ENCODE measurements at places on chromosomes 3 and 15. TPM values are rescaled to one million over a fixed set of nuclear protein-coding genes. Genes with fewer than 3 reads are reported as not detected.

- DNase-seq, result no peak
Observed at GRCh38 chr3:175731543-175731942, 872.4 kb downstream of the NAALADL2 start.

DNA sequence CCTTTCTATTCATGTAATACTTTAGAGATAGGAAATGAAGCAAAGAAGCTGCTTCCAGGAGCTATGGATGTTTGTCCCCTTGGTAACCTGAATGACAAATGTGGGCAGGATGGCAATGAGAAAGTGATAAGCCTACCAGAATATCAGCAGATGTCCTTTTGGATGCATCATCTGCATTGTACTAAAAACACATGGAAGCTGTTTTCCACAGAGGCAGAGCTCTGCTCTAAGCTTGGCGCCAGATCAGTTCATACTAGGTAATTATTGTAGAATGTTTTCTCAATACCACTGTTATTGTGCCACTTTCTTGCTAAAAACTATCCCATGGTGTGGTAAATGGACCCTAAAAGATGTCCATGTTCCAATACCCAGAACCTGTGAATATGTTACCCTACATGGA is 100.2 kb downstream of the DTWD1 start:
- no peak for DNase-seq

GRCh38 chr3:61571516-61572336 is 10.4 kb downstream of the PTPRG start:
- no peak for DNase-seq

DNA sequence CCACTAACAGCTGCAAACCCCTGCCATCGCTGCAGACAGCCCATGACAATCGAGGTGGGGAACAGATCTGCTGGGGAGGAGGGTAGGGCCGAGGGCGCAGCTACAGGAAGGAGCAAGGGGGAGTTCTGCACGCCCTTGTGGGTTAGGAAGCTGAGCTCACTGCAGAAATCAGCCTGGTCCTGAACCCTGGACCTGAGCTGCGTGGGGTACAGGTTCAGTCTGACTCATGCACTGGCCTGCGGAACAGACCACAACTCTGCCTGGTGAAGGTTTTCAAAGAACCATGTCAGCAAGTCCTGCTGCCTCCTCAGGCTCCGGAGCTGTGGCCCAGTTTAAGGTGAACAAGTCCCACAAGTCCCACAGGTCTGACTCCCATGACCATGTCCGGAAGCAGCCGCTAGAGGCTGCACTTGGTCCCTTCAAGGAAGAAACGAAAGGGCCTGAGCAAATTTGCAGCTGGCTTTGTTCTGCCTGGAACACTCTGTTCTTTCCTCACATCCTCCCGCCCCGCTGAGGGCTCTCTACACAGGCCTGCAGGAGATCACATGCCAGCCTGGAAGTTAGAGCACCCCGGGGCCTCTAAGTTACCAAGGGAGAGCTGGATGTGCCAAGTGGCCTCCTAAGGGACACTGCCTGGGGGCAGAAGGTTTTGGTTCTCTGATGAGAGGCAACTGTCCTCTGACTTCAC is 49.4 kb upstream of the AKAP13 start:
- peak; percentile 57 for DNase-seq

DNA sequence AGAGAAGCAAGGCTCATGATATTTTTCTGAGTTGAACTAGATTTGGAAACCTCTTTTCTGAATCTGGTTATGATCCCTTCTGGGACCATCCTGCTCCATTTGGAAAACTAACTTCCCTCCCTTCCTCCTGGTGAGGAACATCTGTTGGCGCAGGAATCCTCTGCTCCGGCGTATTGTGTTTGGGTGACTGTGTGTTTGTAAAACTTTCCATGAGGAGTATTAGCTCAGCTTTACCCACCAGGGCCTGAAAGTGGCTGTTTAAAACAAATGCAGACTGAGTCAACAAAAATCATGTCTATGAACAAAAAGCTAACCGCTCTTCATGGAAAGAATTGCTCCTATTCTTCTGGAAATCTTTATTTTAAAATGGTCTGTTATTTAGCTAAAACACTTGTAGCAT is 17.7 kb downstream of the STARD9 start:
- DNase-seq, result no peak

- no peak for DNase-seq
Observed at GRCh38 chr3:55272031-55272645, 215.0 kb downstream of the WNT5A start.

DNA sequence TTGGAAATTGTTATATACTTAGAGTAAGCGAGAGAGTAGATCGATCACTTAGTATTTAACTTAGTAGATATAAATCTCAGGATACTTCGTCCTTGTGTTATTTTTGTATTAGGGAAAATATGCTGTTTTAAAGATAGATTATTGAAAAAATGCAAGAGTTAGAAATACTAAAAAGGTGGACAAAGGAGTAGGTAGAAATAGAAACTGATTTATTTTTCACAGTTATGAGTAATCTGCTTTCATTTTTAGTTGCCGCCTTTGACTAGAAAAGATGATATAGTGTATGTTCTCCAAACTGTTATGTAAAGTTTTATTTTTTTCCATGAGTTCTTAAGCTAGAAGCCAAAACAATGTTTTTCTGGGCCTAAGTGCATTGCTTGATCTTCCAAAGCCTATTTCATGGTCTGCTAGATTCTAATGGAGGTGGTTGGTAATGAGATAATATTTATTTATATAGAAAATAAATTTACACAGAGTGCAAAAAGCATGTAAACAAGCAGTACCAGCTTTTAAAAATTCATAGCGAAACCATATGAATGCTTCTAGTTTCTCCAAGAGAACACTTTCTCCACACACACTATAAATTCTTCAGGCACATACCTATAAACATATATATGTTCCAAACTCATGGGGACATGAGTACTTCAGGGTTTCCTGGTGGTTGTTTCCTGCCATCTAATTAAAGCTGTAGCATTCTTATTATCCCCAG is 61.1 kb downstream of the DIPK2A start:
- no peak for DNase-seq

GRCh38 chr15:43439268-43439667 is 53.7 kb downstream of the TP53BP1 start:
- no peak for DNase-seq

GRCh38 chr3:110886222-110886893 is 185.3 kb upstream of the NECTIN3 start:
- DNase-seq, result no peak

GRCh38 chr15:55907797-55908196 is 85.6 kb downstream of the NEDD4 start:
- DNase-seq, result no peak

DNA sequence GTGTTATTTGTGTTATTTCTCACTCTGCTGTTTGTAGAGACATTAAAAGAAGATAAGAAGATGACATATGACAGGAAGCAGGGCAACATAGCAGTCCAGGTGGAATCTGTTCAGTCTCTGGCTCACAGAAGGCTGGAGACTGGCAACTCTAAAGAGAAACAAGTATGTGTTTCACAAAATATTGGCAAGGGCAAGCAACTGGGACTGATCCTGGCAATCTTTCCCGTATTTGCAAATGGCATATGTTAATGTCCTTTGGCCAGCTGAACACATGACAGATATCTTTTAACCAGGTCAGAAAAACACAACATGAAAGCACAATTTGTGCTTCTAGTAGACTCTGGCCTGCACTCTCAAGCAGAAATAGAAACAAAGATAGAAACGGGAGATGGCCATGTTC is 1354.1 kb upstream of the EPHA6 start:
- no peak for DNase-seq

- DNase-seq, result no peak
Observed at GRCh38 chr3:66565301-66565700, 64.5 kb upstream of the LRIG1 start.

GRCh38 chr15:35674873-35675781 is 129.2 kb upstream of the DPH6 start:
- no peak for DNase-seq

GRCh38 chr15:38504680-38505467 is 50.9 kb downstream of the FAM98B start:
- DNase-seq, result no peak

DNA sequence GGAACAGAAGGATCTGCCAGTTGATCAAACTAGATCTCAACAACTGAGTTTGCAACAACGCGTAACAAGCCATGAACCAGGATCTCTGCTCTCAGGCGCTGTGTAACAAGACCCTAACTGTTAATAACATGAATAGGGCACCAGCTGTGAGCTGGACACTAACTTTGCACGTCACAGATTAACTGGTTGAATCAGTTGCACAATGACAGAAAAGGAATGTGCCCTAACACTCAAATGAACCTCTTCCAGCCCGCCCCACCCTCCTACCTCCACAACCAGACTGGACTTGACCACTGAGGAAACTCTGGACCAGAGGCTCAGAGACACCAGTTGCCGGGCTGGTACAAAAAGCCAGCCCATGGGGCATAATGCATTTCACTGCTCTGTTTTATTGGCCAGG is 34.3 kb downstream of the MCF2L2 start:
- no peak for DNase-seq

- no peak for DNase-seq
Observed at GRCh38 chr3:134931045-134931785, 136.2 kb downstream of the EPHB1 start.

- no peak for DNase-seq
Observed at GRCh38 chr15:66369773-66370651, 13.5 kb upstream of the TIPIN start.

- no peak for DNase-seq
Observed at GRCh38 chr3:131530843-131531242, 28.1 kb upstream of the MRPL3 start.

DNA sequence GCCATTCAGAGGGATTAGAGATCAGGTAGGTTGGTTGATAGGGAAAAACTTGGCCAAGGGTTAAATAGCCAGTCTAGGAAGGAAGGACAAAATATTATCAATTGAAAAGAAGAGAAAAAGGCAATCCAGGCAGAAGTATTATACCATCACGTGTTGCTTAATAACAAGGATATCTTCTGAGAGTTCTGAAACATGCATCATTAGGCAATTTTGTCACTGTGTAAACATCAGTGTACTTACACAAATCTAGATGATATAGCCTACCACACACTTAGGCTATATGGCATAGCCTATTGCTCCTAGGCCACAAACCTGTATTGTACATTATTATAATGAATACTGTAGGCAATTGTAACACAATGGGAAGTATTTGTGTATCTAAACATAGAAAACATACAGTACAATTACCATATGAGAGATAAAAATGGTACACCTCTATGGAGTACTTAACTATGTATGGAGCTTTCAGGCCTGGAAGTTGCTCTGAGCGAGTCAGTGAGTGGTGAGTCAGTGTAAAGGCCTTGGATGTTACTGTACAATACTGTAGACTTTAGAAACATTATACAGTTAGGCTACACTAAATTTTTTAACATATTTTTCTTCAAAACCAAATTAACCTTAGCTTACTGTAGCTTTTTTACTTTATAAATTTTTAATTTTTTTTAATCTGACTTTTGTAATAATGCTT is 2.7 kb downstream of the TEX55 start:
- no peak for DNase-seq

GRCh38 chr3:88058581-88059379 is at the start of the genes CGGBP1 and ZNF654:
Gene CGGBP1, minus strand, starts transcription at chr3:88059005. Its CDS starts 3,029 bp downstream, at chr3:88055976.
Gene ZNF654, plus strand, starts transcription at chr3:88059255. Its CDS starts 65 bp downstream, at chr3:88059320.
- DNase-seq, result peak; percentile 96

DNA sequence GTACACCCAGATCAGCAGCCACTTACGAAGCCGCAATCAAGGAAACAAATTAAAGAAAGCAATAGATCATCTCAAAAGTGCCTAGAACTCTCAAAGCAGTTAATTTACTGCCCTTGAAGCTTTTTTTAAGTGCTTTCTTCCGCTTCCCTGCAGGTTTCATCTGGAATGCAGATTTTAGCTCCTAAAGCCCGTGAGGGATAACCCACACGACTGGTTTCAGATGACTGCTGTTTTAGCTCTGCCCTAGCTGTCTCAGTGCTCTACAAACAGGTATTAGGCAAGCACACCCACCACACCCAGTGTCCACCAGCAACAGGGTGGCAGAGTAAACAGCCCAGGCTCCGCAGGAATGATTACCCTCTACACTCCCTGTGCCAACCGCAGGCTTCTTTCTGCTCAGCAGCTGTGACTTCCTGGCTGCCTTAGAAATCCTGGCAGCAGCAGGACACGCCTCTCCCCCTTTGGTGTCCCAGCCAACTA is 126.0 kb downstream of the FMN1 start:
- no peak for DNase-seq

GRCh38 chr3:195704433-195704999 is 16.3 kb upstream of the MUC20 start:
- DNase-seq, result no peak

DNA sequence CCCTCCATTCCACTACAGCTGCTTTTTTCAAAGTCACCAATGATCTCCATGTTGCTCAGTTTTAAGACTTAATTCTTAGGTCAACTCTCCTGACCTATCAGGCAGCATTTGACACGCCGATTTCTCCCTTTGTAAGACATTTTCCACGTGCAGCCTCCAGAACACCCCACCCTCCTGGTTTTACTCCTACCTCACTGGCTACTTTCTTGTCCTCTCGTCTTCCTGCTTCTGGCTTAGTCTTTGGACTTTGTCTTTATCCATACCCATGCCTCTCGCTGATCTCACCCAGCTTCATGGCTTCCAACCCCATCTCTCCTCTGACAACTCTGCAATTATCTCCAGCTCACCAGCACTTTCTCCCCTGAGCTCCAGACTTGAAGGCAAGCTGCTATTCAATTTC is 99.3 kb upstream of the UMPS start:
- DNase-seq, result no peak

DNA sequence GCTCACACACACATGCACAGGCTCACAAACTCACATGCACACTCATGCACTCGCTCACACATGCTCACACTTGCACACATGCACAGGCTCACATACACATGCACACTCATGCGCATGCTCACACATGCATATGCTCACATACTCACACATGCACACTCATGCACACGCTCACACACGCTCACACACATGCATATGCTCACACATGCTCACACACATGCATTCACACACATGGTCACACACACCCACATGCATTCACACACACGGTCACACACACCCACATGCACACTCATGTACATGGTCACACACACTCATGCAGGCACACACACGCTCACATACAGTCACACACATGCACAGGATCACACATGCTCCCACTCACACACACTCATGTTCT is 132.8 kb upstream of the SMAD3 start:
- DNase-seq, result no peak

Gene ESYT3
- 3.5 TPM for total RNA-seq

Gene ABI3BP
- total RNA-seq, result not detected

Gene PRR20G
- not detected for total RNA-seq

Gene GABRB3
- 23.2 TPM for total RNA-seq

Gene CDCP1
- 15.3 TPM for total RNA-seq

Gene ACAN
- total RNA-seq, result 0.93 TPM

Gene BFSP2
- not detected for total RNA-seq
